ENCODE measurements at places on chromosomes 12 and 14. TPM values are rescaled to one million over a fixed set of nuclear protein-coding genes. Genes with fewer than 3 reads are reported as not detected.

GRCh38 chr14:95316821-95317220, 2.9 kb downstream of the CLMN start:
- H3K4me3 ChIP-seq, result no peak overlapping the region
- no peak overlapping the region for H3K27ac ChIP-seq
- peaks cover 31% of the 10 kb centered on the region for H3K27me3 ChIP-seq
- no peaks in the 10 kb centered on the region for H3K36me3 ChIP-seq

- peaks cover 20% of the 10 kb centered on the region for H3K4me1 ChIP-seq
- DNase-seq, result no peak
- H3K4me3 ChIP-seq, result no peak overlapping the region
- no peaks in the 10 kb centered on the region for H3K36me3 ChIP-seq
- H3K27me3 ChIP-seq, result no peaks in the 10 kb centered on the region
Measured at GRCh38 chr12:19428246-19428645, 11.0 kb upstream of the AEBP2 start.

- H3K27ac ChIP-seq, result peak overlapping the region; percentile 7
- H3K27me3 ChIP-seq, result no peaks in the 10 kb centered on the region
- H3K36me3 ChIP-seq, result peaks cover 35% of the 10 kb centered on the region
- H3K4me3 ChIP-seq, result no peak overlapping the region
Measured at GRCh38 chr12:110536834-110537604, 34.9 kb downstream of the RAD9B start.

GRCh38 chr14:85063747-85064146, 466.2 kb upstream of the FLRT2 start:
- no peaks in the 10 kb centered on the region for H3K4me1 ChIP-seq
- no peak overlapping the region for H3K27ac ChIP-seq
- DNase-seq, result no peak
- H3K36me3 ChIP-seq, result no peaks in the 10 kb centered on the region

DNA sequence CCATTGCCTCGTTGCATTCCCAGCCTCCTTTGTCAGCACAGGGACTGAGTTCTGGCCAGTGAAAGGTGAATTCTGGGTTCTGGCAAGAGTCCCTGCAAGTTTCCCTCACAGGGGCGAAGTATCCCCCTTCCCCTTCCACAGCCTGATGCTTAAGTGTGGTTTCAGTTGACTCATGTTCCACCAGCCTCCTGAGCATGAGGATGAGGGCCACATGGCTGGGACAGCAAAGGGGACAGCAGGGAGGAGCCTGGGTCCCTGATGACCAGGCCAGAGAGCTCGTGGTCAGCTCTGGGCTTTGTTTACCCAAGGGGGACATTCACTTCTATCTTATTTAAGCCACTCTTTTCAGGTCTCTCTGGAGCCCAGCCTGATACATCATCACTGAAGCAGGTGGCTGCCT, 36.5 kb downstream of the CACNA2D4 start:
- no peaks in the 10 kb centered on the region for H3K27me3 ChIP-seq
- DNase-seq, result no peak
- no peaks in the 10 kb centered on the region for H3K4me1 ChIP-seq
- no peak overlapping the region for H3K27ac ChIP-seq

- no peaks in the 10 kb centered on the region for H3K36me3 ChIP-seq
- H3K27me3 ChIP-seq, result peaks cover 47% of the 10 kb centered on the region
- no peak overlapping the region for H3K4me3 ChIP-seq
- H3K4me1 ChIP-seq, result peaks cover 2% of the 10 kb centered on the region
Measured at GRCh38 chr12:13275241-13276085, 78.9 kb downstream of the EMP1 start.

DNA sequence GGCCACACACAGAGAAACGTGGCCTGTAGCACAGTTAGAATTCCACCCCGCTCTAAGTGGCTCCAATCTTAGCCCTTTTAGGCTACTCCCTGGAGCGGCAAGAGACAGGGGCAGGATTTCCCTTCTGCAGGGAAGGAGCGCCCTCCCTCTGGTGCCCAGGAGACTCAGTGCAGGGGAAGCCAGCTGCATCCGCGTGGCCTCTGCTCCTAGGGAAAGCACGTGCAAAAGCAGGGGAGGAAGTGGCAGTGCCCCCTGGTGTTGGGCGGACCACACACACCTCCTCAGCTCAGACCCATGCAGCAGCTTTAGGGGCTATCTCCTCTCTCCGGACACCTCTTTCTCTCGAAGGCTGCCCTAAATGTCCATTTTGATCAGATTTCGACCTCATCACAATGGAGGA, 50.0 kb downstream of the SPRING1 start:
- H3K4me1 ChIP-seq, result peaks cover under 1% of the 10 kb centered on the region
- H3K27me3 ChIP-seq, result peaks cover 4% of the 10 kb centered on the region
- no peaks in the 10 kb centered on the region for H3K36me3 ChIP-seq
- no peak overlapping the region for H3K4me3 ChIP-seq
- no peak overlapping the region for H3K27ac ChIP-seq

- H3K27ac ChIP-seq, result no peak overlapping the region
- DNase-seq, result no peak
- H3K27me3 ChIP-seq, result peaks cover 3% of the 10 kb centered on the region
- no peaks in the 10 kb centered on the region for H3K36me3 ChIP-seq
Measured at GRCh38 chr12:5187136-5187535, 143.5 kb downstream of the KCNA5 start.

GRCh38 chr12:27751386-27752047, 28.5 kb upstream of the KLHL42 start:
- H3K36me3 ChIP-seq, result peaks cover 21% of the 10 kb centered on the region
- H3K27me3 ChIP-seq, result no peaks in the 10 kb centered on the region
- no peak overlapping the region for H3K27ac ChIP-seq
- no peak for DNase-seq

GRCh38 chr12:103560604-103561101, 26.4 kb upstream of the STAB2 start:
- no peak for DNase-seq
- no peaks in the 10 kb centered on the region for H3K4me1 ChIP-seq
- H3K4me3 ChIP-seq, result no peak overlapping the region

GRCh38 chr14:72801836-72802587, 91.9 kb downstream of the DPF3 start:
- DNase-seq, result no peak
- no peaks in the 10 kb centered on the region for H3K27me3 ChIP-seq
- peaks cover 3% of the 10 kb centered on the region for H3K36me3 ChIP-seq
- no peak overlapping the region for H3K27ac ChIP-seq
- peaks cover 4% of the 10 kb centered on the region for H3K4me1 ChIP-seq
- H3K4me3 ChIP-seq, result no peak overlapping the region

GRCh38 chr12:54650889-54651288, 2.7 kb upstream of the DCD start:
- peaks cover 4% of the 10 kb centered on the region for H3K4me1 ChIP-seq
- H3K27me3 ChIP-seq, result peaks cover 26% of the 10 kb centered on the region
- H3K27ac ChIP-seq, result no peak overlapping the region
- DNase-seq, result no peak

- H3K27me3 ChIP-seq, result peaks cover 5% of the 10 kb centered on the region
- no peaks in the 10 kb centered on the region for H3K36me3 ChIP-seq
- no peak for DNase-seq
Measured at GRCh38 chr12:28051516-28052354, 79.2 kb upstream of the PTHLH start.

DNA sequence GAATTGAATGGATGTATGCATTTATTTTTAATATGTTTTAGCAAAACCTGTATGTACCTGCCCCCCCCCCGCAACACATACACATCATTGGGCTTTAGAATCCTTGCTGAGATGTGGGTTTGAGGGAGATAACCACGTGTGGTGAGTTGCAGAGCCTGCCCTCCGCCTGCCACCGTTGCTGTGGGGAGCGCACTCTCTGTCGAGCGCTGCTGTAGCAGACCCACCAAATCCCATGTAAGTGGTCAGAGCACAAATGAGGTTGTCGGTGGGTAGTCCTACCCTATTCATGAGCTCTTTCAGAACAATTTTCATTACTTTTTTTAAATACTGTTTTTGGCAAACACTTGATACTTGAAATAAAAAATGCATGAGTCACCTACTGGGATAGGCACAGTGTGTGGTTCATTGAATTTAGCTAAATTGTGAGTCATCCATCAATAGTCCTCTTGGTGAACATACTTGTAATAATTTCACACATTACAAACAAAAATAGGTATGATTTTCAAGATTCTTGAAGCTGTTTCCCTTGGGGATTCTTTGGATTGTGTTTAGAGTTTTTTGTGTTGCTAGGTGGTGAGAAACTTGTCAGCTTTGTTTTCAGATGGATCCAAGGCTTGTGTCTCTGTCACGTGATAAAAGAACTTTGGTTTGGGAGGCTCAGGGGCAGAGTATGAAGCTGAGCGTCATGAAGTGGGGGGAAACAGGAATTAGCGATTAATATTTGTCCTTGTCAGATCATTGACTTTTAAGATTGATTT, 107.6 kb downstream of the PTCSC3 start:
- no peaks in the 10 kb centered on the region for H3K36me3 ChIP-seq
- no peak overlapping the region for H3K4me3 ChIP-seq
- no peak overlapping the region for H3K27ac ChIP-seq
- no peaks in the 10 kb centered on the region for H3K4me1 ChIP-seq

DNA sequence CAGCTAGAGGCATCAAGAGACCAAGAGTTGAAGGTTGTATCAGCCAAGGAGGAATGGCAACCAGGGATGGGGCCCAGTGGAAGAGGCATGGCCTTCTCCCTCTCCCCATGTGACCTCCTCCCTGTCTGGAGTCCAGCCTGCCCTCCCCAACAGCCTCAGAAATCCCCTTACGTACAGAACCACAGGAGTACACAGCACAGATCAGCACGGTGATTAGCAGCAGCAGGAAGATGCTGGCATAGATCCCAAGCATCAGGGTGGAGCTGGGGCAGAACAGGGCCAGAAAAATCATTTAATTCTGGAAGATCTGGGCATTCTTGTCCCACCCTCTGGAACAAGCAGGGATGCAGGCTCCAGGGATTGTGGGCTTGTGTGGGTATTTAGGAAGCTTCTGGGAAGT, 14.4 kb downstream of the ADCY6 start:
- H3K36me3 ChIP-seq, result no peaks in the 10 kb centered on the region
- H3K27ac ChIP-seq, result no peak overlapping the region
- H3K4me1 ChIP-seq, result no peaks in the 10 kb centered on the region
- no peak overlapping the region for H3K4me3 ChIP-seq

DNA sequence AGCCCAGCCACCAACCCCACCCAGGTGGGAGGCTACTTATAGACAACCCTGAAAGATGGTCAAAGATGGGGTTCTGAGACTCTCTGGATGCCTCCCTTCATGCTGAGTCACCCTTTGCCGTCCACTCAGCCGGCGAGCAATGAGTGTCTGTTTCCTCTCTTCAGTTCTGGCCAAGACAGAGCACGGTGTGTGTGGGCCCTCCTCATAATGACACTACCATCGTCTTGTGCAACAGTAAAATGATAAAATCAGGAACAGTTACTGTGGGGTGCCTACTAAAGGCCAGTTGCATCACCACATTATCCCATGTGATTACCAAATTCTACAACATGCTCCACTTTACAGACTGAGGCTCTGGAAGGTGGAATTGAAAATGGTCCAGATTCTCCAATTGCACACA, 7.0 kb upstream of the BDKRB1 start:
- DNase-seq, result no peak
- no peak overlapping the region for H3K4me3 ChIP-seq
- H3K4me1 ChIP-seq, result no peaks in the 10 kb centered on the region
- H3K27ac ChIP-seq, result no peak overlapping the region
- H3K36me3 ChIP-seq, result no peaks in the 10 kb centered on the region

GRCh38 chr12:50400104-50400637, 514 bp upstream of the LARP4 start:
- no peak for DNase-seq
- peak overlapping the region; percentile 94 for H3K4me3 ChIP-seq
- H3K36me3 ChIP-seq, result peaks cover 22% of the 10 kb centered on the region

DNA sequence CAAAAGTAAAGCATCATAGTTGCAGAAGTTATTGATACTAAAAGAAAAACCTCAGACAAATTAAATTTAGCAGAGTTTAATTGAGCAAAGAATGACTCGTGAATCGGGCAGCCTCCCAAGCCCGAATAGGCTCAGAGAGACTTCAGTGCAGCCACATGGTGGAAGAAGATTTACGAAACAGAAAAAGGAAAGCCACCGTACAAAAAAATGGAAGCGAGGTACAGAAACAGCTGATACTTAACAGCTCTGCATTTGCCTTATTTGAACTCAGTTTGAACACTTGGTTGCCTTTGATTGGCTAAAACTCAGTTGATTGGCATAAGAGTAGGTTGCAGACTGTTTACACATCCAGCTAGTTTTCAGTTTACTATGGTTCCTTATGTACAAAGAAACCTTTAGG, 12.9 kb downstream of the TTC9 start:
- H3K27ac ChIP-seq, result peak overlapping the region; percentile 99
- DNase-seq, result no peak
- H3K4me1 ChIP-seq, result peaks cover 87% of the 10 kb centered on the region
- H3K36me3 ChIP-seq, result peaks cover 29% of the 10 kb centered on the region
- no peaks in the 10 kb centered on the region for H3K27me3 ChIP-seq

DNA sequence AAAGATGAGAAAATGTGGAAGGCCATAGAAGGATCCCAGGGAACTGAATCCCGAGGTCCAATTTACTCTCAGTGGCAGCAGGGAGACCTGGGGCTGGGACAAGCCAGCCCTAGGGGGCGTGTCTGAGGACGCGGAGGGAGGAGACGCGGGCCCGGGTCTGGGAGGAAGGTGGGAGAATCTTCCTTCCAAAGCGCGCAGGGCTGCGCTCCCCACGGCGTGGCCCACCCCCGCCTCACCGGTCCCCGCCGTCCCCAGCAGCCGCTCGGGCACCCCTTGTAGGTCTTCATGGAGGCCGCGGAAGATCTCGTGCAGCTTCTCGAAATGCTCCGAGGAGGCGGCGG, 323 bp downstream of the VTI1B start:
- peak; percentile 58 for DNase-seq
- no peaks in the 10 kb centered on the region for H3K27me3 ChIP-seq
- peaks cover 28% of the 10 kb centered on the region for H3K4me1 ChIP-seq
- peak overlapping the region; percentile 76 for H3K27ac ChIP-seq
- H3K4me3 ChIP-seq, result peak overlapping the region; percentile 81

- H3K27me3 ChIP-seq, result no peaks in the 10 kb centered on the region
- DNase-seq, result no peak
- peaks cover 18% of the 10 kb centered on the region for H3K36me3 ChIP-seq
- no peak overlapping the region for H3K4me3 ChIP-seq
- peaks cover 11% of the 10 kb centered on the region for H3K4me1 ChIP-seq
Measured at GRCh38 chr12:109968032-109968420, 28.1 kb downstream of the GIT2 start.

- DNase-seq, result no peak
- no peaks in the 10 kb centered on the region for H3K4me1 ChIP-seq
- H3K4me3 ChIP-seq, result no peak overlapping the region
- H3K27ac ChIP-seq, result no peak overlapping the region
- H3K36me3 ChIP-seq, result no peaks in the 10 kb centered on the region
- no peaks in the 10 kb centered on the region for H3K27me3 ChIP-seq
Measured at GRCh38 chr12:83040339-83040738, 353.6 kb downstream of the TMTC2 start.

GRCh38 chr12:12319451-12320183, 30.4 kb downstream of the MANSC1 start:
- DNase-seq, result no peak
- H3K4me3 ChIP-seq, result no peak overlapping the region
- H3K27ac ChIP-seq, result no peak overlapping the region

GRCh38 chr12:27899151-27899661, 73.3 kb downstream of the PTHLH start:
- DNase-seq, result no peak
- no peaks in the 10 kb centered on the region for H3K36me3 ChIP-seq
- no peak overlapping the region for H3K4me3 ChIP-seq

VRK1 gene
- total RNA-seq, result 85.7 TPM

ZFHX2 gene
- total RNA-seq, result 1.1 TPM

ATL1 gene
- 0.60 TPM for total RNA-seq

GUCY2C gene
- not detected for total RNA-seq

RTN1 gene
- total RNA-seq, result not detected

ST8SIA1 gene
- 0.28 TPM for total RNA-seq

COQ5 gene
- total RNA-seq, result 35.6 TPM

PLEK2 gene
- 4.1 TPM for total RNA-seq

AQP6 gene
- not detected for total RNA-seq

NOC4L gene
- 54.2 TPM for total RNA-seq

TAS2R8 gene
- not detected for total RNA-seq

OVCH1 gene
- total RNA-seq, result not detected

PTHLH gene
- total RNA-seq, result not detected

All from activated naive CD8-positive, alpha-beta T cell treated with anti-CD3 and anti-CD28 coated beads for 36 hours (primary cell).